ENCODE measurements at places on chromosomes 4 and X.
A peak's percentile ranks its signal among the peaks of the same experiment; 100 is the strongest.

GRCh38 chrX:150364347-150365050, 1.4 kb downstream of the MAMLD1 start:
- no peak for DNase-seq

- DNase-seq: no peak
Observed at GRCh38 chrX:22325096-22325495, 52.4 kb downstream of the CBLL2 start.

GRCh38 chr4:121764303-121764701, 662 bp downstream of the SMIM43 start:
- DNase-seq: no peak

DNA sequence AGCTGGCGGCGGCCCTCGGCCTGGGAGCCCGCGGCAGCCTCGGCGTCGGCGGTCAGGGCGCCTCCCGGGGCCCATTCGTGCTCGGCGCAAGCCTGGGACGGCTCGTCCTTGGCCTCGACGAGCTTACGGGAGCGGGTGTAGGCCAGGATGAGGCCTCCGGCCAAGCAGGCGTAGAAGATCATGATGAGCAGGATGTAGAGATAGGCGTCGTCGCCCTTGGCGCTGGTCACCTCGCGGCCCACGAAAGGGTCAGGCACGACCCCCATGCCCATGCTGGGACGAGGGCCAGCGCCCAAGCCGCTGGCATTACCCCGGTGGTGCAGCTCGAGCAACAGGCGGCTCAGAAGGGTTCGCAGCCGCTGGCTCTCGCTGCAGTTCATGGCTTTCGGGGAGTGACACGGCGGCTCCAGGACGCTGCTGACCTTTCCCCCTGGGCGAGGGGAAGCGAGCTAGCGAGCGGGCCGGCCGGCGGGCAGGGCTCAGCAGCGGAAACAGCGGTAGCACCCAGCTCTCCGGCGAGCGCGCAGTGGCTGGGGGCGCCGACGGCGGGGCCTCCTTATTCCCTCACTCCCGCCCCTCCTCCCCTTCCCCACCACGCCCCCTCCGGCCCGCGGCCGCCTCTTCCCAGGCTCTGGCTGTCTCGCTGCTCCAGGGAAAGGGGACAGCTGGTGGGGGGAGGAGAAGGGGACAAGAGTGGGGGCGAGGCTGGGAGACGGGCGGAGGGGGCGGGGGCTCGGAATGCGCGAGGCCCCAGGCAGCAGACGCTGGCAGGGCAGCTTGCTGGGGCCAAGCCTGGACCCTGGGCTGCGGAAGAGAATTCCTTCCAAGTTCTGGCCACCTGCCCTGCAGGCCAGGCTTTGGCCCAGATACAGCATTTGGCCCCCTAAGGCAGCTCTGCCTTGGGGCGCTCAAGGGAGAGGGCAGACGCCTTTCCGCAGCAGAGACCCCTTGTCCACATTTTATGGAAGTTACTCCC, at the start of gene KCNE5:
TSS of gene KCNE5 (minus strand) at position 532 of the 976 bp plus-strand sequence. CDS start at position 380, 152 bp downstream.
- DNase-seq: no peak

- DNase-seq: no peak
Observed at GRCh38 chr4:56134266-56134665, 185.5 kb downstream of the CEP135 start.

- DNase-seq: no peak
Observed at GRCh38 chr4:149980941-149981340, 97.3 kb upstream of the DCLK2 start.

DNA sequence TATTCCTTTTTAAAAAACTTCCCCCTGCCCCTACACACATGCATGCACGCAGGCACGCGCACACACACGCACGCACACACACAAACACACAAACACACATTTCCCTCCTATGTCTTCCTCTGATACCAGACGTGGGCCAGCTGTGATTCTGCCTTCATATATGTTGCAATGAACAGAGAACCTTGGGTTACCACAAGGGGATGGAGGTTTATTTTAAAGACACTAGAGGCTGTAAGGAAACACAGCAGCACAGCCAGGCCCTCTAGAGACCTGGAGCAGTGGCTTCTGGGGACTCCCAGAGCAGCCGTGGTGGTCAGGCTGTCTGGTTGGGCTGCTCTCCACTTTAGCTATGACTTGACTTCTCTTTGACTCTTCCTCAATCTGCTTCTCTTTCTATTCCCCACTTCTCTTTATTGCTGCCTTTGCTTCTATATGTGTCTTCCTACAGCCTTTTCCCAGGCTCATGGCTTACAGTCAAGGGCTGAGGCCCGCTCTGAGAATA, 3.2 kb upstream of the TLR10 start:
- no peak for DNase-seq

- no peak for DNase-seq
Observed at GRCh38 chrX:11066812-11067211, 44.3 kb upstream of the HCCS start.

- DNase-seq: peak; percentile 28
Observed at GRCh38 chr4:4327652-4328121, 37.6 kb downstream of the ZBTB49 start.

GRCh38 chrX:16785247-16786138, 773 bp upstream of the TXLNG start:
- DNase-seq: no peak

DNA sequence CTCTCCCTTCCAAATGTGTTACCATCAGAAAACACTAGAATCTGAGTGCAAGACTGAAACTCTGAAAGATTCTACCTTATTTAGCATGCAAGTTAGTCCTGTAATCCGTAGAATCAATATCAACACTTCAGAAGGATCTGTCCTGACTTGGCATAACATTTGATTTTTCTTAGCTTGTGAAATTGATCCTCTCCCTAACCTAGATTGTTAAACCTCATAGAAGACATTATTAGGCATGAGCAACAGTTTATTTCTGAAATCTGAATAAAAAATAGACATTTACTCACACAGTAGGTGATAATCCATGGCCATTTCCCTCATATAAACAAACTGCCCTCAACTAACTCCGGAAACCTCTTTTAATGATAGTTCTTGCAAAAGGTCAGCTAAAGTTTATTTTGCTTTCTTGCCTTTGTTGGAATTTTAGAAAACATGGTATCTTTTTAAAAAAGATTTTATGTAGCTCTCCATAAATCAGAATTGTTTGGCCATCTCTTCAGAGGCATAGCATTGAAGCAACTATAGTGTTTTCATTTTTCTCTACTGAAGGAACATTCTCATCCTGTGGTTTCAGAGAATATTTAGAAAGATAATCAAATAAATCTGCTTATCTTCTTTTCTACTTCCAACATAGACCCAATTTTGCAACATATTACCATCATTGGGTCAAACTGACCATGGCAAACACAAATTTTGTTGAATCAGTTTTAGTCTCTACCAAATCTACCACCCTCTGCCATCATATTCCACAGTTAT, 38.5 kb upstream of the PDLIM5 start:
- no peak for DNase-seq

- DNase-seq: no peak
Observed at GRCh38 chr4:137370679-137371078, 161.6 kb downstream of the PCDH18 start.

DNA sequence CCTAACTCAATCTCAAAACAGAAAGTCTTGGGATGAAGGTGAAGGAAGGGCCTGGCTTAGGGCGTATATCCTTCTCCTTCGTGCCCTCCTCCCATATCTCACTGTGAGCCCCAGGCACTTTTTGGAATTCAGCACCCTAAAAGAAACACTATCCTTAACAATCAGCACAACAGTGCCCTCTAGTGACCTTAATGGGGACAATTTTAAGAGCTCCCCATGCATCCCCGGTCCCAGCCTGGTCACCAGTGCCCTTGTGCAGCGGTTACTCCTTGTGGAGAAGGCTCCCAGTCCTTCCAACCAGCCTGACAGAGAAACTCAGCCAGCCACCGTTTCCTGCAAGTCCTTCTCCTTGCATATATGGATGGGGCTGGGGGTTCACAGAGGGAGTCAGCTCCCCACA, 4.2 kb downstream of the PAK3 start:
- no peak for DNase-seq

GRCh38 chrX:137366018-137366633, 199.8 kb upstream of the ZIC3 start:
- DNase-seq: no peak

Measured in RWPE2 (cell line).